Lower lobe of right lung (tissue), 2 donors: ENCODE measurements at places on chromosomes 16 and 17. TPM values are rescaled to one million over a fixed set of nuclear protein-coding genes. Genes with fewer than 3 reads are reported as not detected.
A peak's percentile ranks its signal among the peaks of the same experiment; 100 is the strongest.

DNA sequence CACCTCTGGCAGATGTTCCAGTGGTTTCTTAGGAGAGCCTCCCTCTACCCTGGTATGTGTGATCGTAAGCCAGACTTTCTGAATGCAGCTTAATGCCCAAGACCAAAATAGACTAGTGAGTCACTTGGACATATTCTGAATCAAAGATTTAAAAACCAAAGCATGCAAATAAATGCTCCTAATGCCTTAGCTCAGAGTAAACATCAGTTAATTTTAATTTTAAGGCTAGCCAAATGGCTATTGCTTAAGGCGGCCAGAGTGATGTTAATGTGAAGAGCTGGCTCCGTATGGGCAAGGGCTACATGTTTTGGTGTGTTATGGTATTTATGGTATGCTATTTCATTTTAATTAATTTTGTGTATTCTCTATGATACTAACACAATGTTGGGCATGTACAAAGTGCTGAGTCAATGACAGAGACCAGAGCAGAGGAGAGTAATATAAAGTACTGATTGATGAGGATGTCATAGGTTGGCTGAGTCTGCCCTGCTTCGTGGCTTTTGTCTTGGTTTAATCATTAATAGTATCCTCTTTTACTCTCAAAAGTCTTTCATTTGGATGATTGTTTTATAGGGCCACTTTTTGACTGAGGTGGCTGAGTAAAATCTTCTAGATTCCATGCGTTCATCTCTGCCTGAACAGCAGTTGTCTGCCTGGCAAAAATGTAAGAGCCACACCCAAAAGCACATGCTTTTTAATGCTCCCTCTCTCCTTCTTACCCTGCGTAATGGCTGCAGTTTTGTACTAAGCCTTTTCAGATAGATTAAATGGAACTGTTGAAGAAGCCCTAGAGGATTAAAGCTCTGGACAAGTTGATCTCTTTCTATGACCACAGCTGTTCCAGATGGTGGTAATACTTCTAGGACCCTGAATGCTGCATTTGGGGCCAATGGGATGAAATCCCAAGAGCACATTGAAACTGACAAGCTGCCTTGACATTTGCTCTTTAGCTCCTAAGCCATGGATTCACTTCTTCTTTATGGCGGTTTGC is 59.6 kb downstream of the MAP2K6 start:
- no peaks in the 10 kb centered on the region for H3K27me3 ChIP-seq
- no peak overlapping the region for H3K4me3 ChIP-seq
- H3K27ac ChIP-seq, result no peak overlapping the region

GRCh38 chr17:58665946-58666857 is 25.6 kb downstream of the TEX14 start:
- no peak for DNase-seq
- no peaks in the 10 kb centered on the region for H3K27me3 ChIP-seq

Gene FBXO39
- not detected for total RNA-seq

DNA sequence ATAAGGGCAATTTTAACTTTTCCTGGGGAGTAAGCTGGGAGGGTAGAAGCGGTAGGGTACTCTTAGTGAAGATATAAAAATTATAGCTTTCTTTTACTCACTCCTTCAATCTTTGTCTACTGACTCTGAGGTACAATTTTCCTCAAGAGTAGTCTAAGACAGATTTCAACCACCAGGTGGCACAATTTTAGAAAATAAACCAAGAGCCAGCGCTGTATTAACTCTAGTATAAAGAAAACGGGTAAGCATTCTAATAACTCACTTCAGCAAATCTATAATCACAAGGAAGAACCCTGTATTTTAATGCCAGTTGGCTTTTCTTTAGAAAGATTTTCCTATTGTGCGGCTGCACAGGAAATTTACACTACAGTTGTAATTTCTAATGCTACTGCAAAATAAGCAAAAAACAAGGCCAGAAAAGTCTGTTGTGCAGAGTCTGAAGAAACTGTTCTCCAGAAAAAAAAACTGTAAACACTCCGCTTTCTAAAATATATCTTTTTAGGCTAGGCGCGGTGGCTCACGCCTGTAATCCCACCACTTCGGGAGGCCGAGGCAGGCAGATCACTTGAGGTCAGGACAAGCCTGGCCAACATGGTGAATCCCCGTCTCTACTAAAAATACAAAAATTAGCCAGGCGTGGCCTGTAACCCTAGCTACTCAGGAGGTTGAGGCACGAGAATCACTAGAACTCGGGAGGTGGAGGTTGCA is 1.9 kb downstream of the CMC2 start:
- DNase-seq, result no peak
- peak overlapping the region; percentile 61 for H3K27ac ChIP-seq
- peak overlapping the region; percentile 92 for H3K4me3 ChIP-seq
